ENCODE measurements at places on chromosomes 6 and 20.
A peak's percentile ranks its signal among the peaks of the same experiment; 100 is the strongest.

- DNase-seq, result no peak
Measured at GRCh38 chr20:32966881-32967781, 37.1 kb downstream of the SUN5 start.

DNA sequence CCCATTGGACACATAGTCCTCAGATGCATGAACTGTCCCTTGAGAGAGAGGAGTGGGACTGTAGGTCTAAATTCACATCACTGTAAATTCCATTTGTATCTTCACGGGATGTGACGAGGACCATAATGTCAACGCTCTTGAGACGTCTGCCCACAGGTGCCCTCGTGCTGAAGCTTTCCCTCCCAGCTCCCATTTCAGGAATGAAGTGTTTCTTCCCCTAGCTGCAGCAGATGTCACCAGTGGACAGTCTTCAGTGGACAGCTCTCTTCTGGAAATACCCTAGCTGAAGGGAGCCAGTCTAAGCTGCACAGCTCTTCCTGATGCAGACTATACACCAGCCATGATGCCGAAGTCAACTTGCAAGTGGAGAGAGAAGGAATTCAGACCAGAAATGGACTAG, 217.4 kb upstream of the ECI2 start:
- no peak for DNase-seq

DNA sequence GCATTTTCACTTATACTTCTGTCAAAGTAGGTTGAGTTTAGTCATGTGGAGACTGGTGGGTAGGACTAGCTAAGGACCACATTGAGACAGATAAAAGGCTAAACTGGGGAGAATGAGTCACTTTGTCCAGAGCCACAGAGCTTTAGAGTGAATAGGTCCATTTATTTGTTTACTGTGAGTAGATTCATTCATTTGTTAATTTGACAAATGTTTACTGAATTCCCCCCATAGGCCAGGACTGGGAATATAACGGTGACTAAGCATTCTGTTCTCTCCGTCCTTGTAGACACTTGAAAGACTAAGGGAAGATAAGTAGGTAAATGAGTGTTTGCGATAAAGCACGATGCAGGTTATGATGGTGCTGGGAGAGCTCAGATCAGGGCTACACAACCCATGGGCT, 699.7 kb upstream of the ID4 start:
- DNase-seq, result no peak

- DNase-seq, result no peak
Measured at GRCh38 chr6:118307581-118307980, 240.5 kb upstream of the PLN start.

GRCh38 chr6:127115084-127115655, 3.3 kb upstream of the RSPO3 start:
- no peak for DNase-seq

- no peak for DNase-seq
Measured at GRCh38 chr6:144049386-144049785, 41.3 kb upstream of the PLAGL1 start.

- DNase-seq, result no peak
Measured at GRCh38 chr6:50818673-50819072, at the start of gene TFAP2B. Gene TFAP2B (plus strand): TSS chr6:50818871. CDS start chr6:50818892, 21 bp downstream.

- DNase-seq, result no peak
Measured at GRCh38 chr20:23225407-23226060, 125.1 kb upstream of the NXT1 start.

DNA sequence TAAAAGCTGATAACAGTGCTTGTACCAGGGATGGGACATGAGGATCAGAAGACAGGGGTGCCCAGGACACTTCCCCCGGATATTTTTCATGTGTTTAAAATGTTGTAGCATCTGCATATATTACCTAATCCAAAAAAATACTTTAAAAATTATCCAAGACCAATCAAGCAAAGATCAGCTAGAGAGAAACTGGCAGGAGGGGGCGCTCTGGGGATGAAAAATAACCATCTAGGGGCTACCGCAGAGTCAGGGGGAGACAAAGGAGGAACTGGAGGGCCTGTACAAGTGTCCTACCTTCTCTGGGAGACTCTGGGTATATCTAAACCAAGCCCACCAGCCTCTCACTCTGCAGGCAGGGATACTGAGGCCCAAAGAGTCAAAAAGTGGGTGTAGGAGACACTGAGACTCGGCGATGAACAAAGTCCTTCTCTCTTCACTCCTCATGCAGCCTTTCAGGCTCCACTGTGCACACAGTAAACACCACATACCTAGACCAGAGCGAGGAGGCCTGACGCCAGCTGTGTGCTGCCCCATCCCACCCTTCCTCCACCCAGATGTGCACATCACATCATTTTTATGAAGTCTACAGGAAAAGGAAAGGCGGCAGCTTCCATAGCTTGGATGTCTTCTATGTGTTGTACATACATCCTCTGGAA, 9.8 kb downstream of the RIMS4 start:
- DNase-seq, result peak; percentile 14

GRCh38 chr6:73451223-73452106, 632 bp downstream of the CGAS start:
- DNase-seq, result no peak

DNA sequence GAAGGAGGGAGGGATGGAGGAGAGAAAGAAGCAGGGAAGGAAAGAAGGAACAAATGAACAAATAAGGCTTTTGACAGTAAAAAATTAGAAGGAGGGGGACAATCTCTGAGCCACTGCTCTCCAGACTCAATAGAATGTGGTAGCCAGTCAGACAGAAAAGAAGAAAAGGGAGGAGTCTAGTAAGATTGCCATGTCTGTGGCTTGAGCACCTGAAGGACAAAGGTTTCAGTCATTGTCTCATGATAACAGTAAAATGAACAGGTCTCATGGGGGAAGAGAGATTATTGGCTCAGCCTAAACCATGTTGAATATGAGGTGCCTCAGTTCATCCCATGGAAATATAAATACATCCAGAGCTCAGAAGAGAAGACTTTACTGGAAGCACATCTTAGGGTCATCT, 14.0 kb upstream of the LOC128125822 start:
- DNase-seq, result no peak

DNA sequence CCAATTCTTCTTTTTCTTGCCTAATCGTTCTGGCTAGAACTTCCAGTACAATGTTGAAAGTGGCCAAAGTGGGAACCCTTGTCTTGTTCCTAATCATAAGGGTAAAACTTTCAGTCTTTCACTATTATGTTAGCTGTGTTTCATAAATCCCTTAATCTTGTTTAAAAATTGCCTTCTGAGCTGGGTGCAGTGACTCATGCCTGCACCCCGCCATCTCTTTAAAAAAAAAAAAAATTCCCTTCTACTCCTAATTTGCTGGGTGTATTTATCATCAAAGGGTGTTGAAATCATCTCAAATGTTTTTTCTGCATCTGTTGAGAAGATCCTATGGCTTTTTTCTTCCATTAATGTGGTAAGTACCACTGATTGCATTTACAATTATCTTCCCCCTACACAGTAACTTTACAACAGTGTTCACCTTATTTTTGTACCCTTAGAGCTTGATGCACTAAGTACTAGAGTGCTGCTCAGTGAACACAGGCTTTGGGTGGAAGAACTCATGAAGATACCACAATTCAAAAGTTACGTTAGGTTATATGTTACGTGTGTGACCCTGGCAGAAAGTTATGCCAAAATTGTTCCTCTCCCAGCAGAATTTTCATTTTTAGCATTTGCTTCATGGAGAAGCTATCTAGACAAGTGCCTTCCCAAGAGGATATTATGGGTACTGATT, 9.7 kb downstream of the SNRPB start:
- no peak for DNase-seq

- DNase-seq, result no peak
Measured at GRCh38 chr6:10463491-10464481, 48.9 kb upstream of the TFAP2A start.

Measured in NCI-H1694 (cell line).